ENCODE measurements at places on chromosomes 11 and 22. TPM values are rescaled to one million over a fixed set of nuclear protein-coding genes. Genes with fewer than 3 reads are reported as not detected.

The BCO2 gene
- total RNA-seq, result 24.1 TPM

The PKP3 gene
- total RNA-seq, result 0.09 TPM

The SYT12 gene
- 0.21 TPM for total RNA-seq

The APOA4 gene
- total RNA-seq, result 0.86 TPM

The FAM180B gene
- not detected for total RNA-seq

The ALDH3B2 gene
- total RNA-seq, result not detected

The PRR33 gene
- not detected for total RNA-seq

The CDHR5 gene
- total RNA-seq, result not detected

The PLEKHB1 gene
- 33.5 TPM for total RNA-seq

The FOXRED2 gene
- 17.1 TPM for total RNA-seq

The ESAM gene
- 1.5 TPM for total RNA-seq

The BACE1-AS gene
- total RNA-seq, result 12.9 TPM

The CRYBB3 gene
- total RNA-seq, result not detected

The OR52I1 gene
- not detected for total RNA-seq

The NRGN gene
- 2.1 TPM for total RNA-seq

The CST6 gene
- total RNA-seq, result not detected

The BEST1 gene
- total RNA-seq, result 0.39 TPM

The RBMXL2 gene
- total RNA-seq, result 0.54 TPM

The IGHMBP2 gene
- 21.7 TPM for total RNA-seq

The ZNF280B gene
- total RNA-seq, result 0.86 TPM

The GLYATL2 gene
- total RNA-seq, result not detected

The MRGPRF gene
- total RNA-seq, result 11.2 TPM

The CNGA4 gene
- 0.32 TPM for total RNA-seq

The SNRPD3 gene
- 222 TPM for total RNA-seq

The LAYN gene
- total RNA-seq, result 2.6 TPM

The CASP4 gene
- not detected for total RNA-seq

The GRAP2 gene
- 0.09 TPM for total RNA-seq

The HTR3B gene
- not detected for total RNA-seq

The FADS2 gene
- total RNA-seq, result 103 TPM

The SLC29A2 gene
- 30.2 TPM for total RNA-seq

All from cardiac muscle cell (in vitro differentiated cells and primary cell).